ENCODE measurements at places on chromosomes 1 and 21. TPM values are rescaled to one million over a fixed set of nuclear protein-coding genes. Genes with fewer than 3 reads are reported as not detected.

The TRAF3IP3 gene
- total RNA-seq: 257 TPM

The ETV3L gene
- total RNA-seq: not detected

The CELA3A gene
- total RNA-seq: not detected

The KRTAP11-1 gene
- not detected for total RNA-seq

The ATAD3B gene
- total RNA-seq: 51.4 TPM

The MSH4 gene
- 1.7 TPM for total RNA-seq

The PRKACB gene
- 53.9 TPM for total RNA-seq

The PLD5 gene
- 1.1 TPM for total RNA-seq

The GOLT1A gene
- total RNA-seq: not detected

The OLFML2B gene
- total RNA-seq: 0.12 TPM

The PLCH2 gene
- 20.1 TPM for total RNA-seq

The OR2L13 gene
- not detected for total RNA-seq

The ELOVL1 gene
- 66.6 TPM for total RNA-seq

The UBL4B gene
- total RNA-seq: not detected

The TLCD4 gene
- total RNA-seq: 1.3 TPM

The UTS2 gene
- 5.5 TPM for total RNA-seq

The SPATA46 gene
- not detected for total RNA-seq

The ZYG11A gene
- 1.5 TPM for total RNA-seq

The DNM3 gene
- total RNA-seq: 1.5 TPM

The TRIM33 gene
- 61.0 TPM for total RNA-seq

The GALNT2 gene
- total RNA-seq: 184 TPM

The NCF2 gene
- 10.7 TPM for total RNA-seq

The MTX1 gene
- 18.4 TPM for total RNA-seq

The CADM3 gene
- total RNA-seq: 0.39 TPM

The TFB2M gene
- total RNA-seq: 14.7 TPM

The KIAA0040 gene
- total RNA-seq: 93.6 TPM

The TLR5 gene
- not detected for total RNA-seq

The ACOT11 gene
- 0.41 TPM for total RNA-seq

The SH3BGR gene
- 1.7 TPM for total RNA-seq

The PIK3CD gene
- 223 TPM for total RNA-seq

The CTTNBP2NL gene
- 28.9 TPM for total RNA-seq

The BTBD8 gene
- 2.1 TPM for total RNA-seq

The ITLN2 gene
- not detected for total RNA-seq

The TFF2 gene
- not detected for total RNA-seq

The TRIM45 gene
- 2.5 TPM for total RNA-seq

The JAM2 gene
- total RNA-seq: 1.3 TPM

The OPRD1 gene
- not detected for total RNA-seq

The OR2T35 gene
- 0.30 TPM for total RNA-seq

The CLCA1 gene
- total RNA-seq: not detected

The CFHR4 gene
- not detected for total RNA-seq

The RIMS3 gene
- 5.4 TPM for total RNA-seq
